ENCODE measurements at places on chromosomes 6 and 20.

GRCh38 chr6:38687043-38687353 lies 15.9 kb downstream of the GLO1 start:
- no peak for DNase-seq

GRCh38 chr6:114055349-114055748 lies 84.4 kb upstream of the HDAC2 start:
- DNase-seq: no peak

DNA sequence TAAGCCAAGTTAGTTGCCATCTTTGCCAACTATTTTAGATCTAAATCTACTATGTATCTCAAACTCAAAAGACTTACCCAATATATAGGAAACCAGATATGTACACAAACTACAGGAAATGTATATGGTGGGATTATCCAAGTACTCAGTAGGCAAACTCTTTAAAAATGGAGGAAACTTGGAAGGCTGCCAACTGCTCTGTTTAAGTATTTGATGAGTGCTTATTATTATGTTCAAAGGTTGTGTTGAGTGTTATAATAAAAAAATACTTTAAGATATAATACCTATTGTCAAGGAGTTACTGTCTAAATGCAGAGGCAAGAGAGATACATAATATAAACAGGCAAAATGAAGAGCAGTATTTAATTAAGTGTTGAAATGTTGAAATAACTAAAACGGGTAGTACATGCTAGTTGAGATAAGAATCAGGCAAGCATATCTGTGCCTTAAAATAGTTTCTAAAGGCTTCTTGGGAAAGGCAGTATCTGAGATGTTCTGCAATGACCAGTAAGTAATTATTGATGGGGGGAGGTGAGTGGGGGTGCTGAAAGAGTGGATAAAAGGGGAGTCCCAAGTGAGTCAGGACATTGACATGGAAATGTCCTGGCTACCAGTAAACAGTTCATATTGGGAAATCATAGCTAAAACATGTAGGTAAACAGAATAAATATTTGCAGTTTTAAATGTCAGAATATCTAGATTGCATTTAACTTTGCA lies 6.5 kb upstream of the DST start:
- no peak for DNase-seq

DNA sequence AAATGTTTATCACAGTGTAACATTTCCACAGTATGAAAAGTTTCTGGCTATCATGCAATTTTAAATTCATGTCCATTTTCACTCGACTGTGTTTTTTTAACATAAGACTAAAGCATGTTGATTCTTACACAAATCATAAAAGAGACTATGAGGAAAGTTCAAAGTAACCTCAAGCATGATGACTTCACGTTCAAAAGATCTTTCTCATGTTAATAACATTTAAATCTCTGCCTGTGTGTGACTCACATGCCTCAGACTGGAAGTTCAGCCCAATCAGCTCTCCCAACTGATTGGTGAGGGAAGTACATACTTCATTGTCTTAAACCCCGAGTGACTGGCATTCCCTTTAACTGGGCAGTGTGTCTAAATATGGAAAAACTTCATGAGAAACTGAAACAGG lies 37.4 kb downstream of the ATXN1 start:
- DNase-seq: no peak

- DNase-seq: peak; percentile 78
These were observed 103.0 kb downstream of the EDN3 start for GRCh38 chr20:59403261-59403961.

- DNase-seq: no peak
These were observed 181.2 kb upstream of the SNX9 start for GRCh38 chr6:157641837-157642236.

DNA sequence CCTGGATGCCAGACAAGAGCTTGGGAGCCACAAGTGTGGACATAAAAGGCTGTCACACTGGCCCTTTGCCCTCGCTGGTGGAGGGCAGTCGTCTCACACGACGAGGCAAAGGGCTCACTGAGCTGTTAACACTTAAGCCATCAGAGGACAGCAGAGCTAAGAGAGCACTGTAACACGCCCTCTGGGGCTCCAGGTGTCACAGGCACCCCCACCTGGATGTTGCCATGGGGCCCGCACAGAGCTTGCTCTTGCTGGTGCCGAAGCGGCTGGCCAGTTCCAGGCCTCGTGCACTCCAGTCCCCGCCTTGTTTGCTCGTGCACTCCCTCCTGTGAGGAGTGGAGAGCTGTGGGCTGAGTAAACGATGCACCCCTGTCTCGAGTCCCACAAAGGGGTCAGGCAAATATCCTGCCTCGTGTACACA lies 37.4 kb downstream of the SLC35D3 start:
- DNase-seq: no peak

GRCh38 chr6:148959008-148959407 lies 212.2 kb downstream of the UST start:
- DNase-seq: no peak

- peak; percentile 48 for DNase-seq
These were observed 710 bp downstream of the BTBD9 start for GRCh38 chr6:38638941-38639497.

DNA sequence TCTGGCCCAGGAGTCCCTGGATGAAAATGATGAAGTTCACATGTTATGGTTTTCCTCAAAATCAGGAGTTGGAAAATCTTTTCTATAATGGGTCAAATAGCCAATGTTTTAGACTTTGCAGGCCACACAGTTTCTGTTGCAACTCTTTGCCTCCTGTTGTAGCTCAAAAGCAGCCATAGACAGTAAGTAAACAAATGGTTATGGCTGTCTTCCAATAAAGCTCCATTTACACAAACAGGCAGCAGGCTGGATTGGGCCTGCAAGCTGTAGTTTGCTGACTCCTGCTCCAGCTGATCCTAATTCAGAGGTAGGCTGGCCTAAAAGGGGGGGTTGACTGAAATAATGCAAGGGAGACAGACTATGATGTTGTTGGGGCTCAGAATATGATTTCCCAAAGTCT lies 33.0 kb downstream of the METTL24 start:
- no peak for DNase-seq

GRCh38 chr20:19648024-19648423 lies 110.0 kb upstream of the RIN2 start:
- no peak for DNase-seq

DNA sequence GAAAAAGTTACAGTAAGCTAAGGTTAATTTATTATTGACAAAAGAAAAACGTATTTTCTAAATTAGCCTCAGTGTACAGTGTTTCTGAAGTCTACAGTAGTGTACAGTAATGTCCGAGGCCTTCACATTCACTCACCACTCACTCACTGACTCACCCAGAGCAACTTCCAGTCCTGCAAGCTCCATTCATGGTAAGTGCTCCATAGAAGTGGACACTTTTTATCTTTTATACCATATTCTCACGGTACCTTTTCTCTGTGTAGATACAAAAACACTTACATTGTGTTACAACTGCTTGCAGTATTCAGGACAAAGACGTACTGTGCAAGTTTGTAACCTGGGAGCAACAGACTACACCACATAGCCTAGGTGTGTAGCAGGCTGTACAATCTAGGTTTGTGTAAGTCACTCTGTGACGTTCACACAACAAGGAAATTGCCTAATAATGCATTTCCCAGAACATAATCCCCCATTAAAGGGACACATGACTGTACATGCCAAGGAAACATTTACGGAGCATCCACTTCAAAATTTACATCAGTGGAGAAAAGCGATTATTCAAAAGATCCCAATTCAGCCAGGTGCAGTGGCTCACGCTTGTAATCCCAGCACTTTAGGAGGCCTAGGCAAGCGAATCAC lies 133.4 kb downstream of the BANF2 start:
- no peak for DNase-seq

DNA sequence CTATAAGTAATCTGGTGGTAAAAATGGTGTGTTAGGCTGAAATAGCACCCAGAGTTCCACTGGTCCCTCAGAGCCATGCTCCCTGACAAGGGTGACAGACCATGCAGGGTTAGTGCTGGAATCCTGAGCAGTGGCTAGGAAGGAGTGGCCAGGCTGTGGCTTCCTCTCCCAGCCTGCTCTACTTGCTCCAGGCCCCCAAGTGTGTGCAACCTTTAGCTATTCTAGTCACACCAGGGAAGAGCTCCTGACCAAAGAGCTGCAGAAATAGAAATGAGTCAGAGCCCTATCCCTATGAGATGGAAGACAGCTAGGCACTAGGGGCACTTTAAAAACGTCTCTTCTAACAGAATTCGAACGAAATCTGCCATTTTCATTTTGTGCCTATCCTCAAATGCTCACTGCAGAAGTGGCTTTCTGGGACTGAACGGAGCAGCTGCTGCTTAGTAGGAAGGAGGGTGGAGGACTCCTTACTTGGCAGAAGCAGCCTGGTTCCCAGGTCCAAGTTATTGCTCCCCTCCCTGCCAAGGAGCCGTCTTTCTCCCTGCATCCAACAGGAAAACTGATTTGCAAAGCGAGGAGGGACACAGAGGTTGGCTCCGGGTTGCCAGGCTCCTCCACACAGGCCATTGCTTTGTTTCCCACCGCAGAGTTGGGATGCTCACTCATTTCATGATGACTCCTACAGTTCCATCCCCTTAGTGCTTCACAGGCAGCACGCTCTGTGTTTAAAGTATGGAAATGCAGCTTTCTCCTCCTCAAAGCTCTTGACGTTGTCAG lies 754.5 kb downstream of the C6orf118 start:
- no peak for DNase-seq

- DNase-seq: no peak
These were observed 247.9 kb downstream of the ANKRD60 start for GRCh38 chr20:57980506-57980905.

DNA sequence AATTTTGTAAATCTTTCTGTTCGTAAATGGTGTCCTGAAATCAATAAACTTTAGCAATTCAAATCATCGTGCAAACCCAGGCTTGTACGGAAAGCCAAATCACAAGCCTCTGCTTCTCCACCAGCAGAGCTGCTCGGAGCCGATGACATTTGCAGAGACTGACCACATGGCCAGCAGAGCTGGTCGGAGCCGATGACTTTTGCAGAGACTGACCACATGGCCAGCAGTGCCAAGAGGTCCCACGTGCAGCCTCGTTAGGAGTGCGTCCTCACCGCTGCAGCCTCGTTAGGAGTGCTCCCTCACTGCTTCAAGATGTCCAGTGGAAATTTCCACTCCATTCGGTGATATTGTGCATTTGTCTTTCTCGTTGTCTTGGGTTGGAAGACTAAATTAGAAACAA lies 28.5 kb downstream of the SMOC2 start:
- DNase-seq: no peak

Data from stimulated activated CD4-positive, alpha-beta T cell treated with anti-CD3 and anti-CD28 coated beads, Interleukin-12 subunit alpha, Interleukin-12 subunit beta, amount 100 ng/mL, for 48 hours (primary cell).